GM04504 (cell line): ENCODE measurements at places on chromosomes 6 and 20.

- no peak for DNase-seq
These were observed 51.9 kb downstream of the L3MBTL3 start for GRCh38 chr6:130070326-130070725.

- DNase-seq, result no peak
These were observed 186.1 kb downstream of the TASP1 start for GRCh38 chr20:13452470-13453124.

- no peak for DNase-seq
These were observed 192.1 kb downstream of the TMEM242 start for GRCh38 chr6:157131250-157131649.

DNA sequence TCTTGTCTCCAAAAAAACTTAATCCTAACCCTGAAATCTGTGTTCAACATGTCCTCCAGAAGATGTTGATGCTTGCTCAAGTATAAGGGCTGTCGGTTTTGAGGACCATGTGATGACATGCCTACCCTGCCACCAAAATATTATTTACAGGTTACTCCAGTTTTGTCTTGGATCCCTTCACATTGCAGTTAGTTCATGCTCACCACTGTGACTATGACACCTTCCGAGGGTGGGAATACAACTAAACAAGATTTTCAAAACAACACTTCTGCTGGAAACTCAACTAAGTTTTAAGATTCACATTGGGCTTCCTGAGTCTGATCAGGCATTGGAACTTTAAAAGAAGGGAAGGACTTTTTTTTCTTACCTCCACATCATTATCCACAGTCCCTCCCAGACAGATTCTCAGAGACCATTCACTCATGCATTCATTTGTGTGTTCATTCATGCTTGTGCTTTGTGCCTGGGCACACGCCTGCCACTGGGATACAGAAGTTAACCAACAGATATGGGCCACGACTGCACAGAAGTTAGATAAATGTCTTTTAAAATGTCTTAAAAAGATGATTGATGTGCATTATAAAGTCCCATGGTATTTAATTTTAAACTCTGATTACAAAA, 118.7 kb upstream of the GJE1 start:
- no peak for DNase-seq

DNA sequence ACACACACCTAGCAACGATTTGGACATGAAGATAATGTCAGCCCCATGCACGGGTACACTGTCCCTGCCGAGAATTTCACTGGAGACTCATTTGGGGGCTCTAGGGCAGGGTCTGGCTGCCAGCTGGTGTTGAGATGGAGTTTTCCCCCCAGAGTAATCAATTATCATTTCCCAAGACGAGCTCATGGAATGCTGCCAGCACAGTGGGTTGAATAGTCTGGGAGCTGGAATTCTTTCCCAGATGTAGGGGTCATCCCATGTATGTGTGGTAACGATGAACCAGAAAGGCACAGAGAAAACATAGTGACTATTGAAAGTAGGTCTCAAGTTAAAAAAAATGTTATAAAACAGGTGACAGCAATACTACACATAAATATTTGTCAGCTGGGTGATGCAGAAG, 579.9 kb downstream of the MAFB start:
- no peak for DNase-seq

- peak; percentile 5 for DNase-seq
These were observed 332.1 kb downstream of the UTRN start for GRCh38 chr6:144617191-144617590.

DNA sequence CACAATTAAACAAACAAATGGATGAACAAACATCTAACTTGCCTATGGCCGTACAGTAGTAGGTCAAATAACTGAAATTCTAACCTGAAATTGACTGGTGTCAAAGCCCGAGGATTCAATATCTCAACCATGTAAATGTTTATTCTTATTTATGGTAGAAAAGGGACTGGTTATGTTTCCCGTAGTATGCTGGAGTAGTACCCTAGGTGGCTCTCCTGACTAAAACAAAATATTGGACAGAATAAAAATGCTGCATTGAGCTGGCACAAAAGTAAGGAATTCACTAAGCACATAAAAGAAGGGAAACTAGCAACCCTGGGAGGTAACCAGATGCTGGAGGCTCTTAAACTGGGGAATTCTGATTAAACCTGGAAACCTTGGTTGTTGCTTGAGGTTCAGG, 117.1 kb upstream of the PREP start:
- DNase-seq, result no peak

GRCh38 chr6:85942844-85943243, 300.2 kb upstream of the SYNCRIP start:
- no peak for DNase-seq

- no peak for DNase-seq
These were observed 9.3 kb downstream of the GFRA4 start for GRCh38 chr20:3653921-3654320.
